Stimulated activated CD4-positive, alpha-beta T cell treated with anti-CD3 and anti-CD28 coated beads, Interleukin-1b, Interleukin-23, amount 100 ng/mL, for 1 hour (primary cell): ENCODE measurements at places on chromosomes 2 and 18.

DNA sequence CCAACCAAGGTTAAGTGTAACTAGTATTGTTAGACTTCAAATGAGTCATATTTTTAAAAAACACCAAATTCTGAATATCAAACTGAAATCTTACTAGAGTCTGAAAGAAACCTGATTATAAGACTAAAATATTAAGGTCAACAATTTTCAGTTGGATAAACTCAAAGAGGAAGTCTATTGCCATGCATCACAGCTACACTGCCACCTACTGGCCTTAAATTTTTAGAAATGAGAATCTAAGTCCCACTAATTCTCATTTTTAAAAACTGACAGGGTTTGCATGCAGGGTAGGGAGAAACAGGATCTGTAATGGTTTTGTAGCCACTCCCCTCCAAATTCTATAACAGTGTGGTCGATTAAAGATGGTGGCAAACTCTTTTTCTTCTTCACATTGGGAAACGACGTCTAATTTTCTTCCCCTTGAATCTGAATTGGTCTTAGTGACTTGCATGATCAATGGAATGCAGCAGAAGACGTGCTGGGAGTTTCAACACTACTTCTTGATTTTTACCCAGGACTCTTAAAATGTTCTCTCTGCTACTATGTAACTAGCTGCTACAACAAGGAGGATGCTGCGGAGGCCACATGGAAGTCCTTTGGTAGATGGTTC lies 176.1 kb upstream of the SESTD1 start:
- no peak for DNase-seq

DNA sequence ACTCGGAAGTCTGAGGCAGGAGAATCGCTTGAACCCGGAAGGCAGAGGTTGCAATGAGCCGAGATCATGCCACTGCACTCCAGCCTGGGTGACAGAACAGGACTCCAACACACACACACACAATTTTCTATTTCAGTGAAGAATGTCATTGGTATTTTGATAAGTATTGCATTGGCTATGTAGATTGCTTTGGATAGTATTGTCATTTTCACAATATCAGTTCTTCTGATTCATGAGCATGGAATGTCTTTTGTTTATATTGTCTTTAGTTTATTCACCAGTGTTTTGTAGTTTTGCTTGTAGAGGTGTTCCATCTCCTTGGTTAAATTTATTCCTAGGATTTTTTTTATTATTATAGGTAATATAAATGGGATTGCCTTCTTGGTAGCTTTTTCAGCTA lies 693.4 kb upstream of the SYT4 start:
- no peak for DNase-seq

- DNase-seq: no peak
Observed at GRCh38 chr2:171479154-171479814, 43.0 kb upstream of the CYBRD1 start.

- no peak for DNase-seq
Observed at GRCh38 chr2:71856773-71857525, 290.7 kb downstream of the CYP26B1 start.

DNA sequence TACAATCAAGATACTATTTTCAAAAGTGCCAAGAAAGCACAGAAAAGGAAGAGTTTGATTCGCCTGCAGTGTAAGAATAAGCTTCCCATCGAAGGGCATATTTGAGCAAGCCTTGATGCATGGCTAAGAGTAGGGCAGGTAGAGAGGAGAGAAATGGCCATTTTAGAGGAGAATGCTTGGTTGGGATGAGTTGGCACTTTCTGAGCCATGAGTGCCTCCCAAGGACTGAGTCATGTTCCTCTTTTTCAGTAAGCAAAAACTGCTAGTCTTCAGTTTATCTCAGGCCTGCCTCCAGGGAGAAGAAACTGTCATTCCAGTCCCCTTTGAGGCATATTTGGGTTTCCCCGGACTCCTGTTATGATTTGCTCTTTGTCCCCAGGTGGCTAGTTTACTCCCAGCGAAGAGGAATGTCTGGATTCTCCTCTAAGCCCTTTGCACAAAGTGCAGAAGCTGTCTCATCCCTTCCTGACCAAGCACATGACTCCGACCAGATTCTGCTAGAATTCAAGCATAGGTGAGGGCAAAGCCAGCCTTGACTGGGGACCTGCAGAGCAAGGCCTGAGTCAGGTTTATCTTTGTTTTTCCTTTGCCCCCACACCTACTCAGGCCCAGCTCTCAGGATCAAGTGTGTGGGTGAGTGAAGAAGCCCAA lies 115.2 kb downstream of the TTC32 start:
- no peak for DNase-seq

DNA sequence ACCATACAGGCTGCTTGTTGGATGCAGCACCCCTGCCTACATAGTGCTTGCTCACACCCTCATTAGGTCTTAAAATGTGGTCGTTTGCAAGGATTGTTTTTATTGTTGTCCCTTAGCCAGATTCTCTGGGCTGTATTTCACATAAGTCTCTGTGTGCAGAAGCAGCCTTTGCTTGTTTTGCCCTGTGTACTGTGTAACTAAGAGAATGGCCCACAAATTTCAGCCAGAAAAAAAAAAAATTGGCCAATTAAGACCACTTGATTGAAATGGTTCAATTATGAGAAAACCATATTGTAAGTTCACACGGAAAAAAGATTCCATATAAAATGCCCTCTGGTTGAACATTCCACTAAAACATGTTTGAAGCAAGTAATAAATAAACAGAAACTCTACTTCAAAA lies 377.1 kb upstream of the SOX11 start:
- DNase-seq: no peak

DNA sequence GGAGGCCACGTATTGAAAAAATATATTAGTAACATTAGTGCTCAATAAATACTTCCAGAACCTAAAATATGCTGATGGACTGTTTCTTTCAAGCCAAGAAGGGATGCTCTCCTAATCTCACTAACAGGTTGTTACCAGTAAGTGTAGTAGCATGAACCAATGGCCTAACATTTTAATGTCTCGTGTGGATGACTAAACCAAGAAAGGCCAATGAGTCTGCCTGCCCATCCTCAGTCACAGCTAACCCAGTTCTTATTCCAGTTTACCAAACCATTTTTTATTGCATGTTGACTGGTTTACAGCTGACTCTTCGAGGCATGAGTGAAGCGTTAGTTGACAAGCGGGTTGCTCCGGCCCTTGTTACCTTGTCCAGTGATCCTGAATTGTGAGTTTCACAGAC lies 45.1 kb upstream of the TNFRSF11A start:
- no peak for DNase-seq

GRCh38 chr2:232886632-232887031 lies 16.6 kb downstream of the SNORC start:
- DNase-seq: no peak

- no peak for DNase-seq
Observed at GRCh38 chr2:32136097-32136496, 29.6 kb upstream of the SLC30A6 start.

GRCh38 chr2:122236152-122236874 lies 480.9 kb downstream of the TSN start:
- DNase-seq: no peak

GRCh38 chr2:58574873-58575272 lies 333.7 kb upstream of the FANCL start:
- DNase-seq: no peak

DNA sequence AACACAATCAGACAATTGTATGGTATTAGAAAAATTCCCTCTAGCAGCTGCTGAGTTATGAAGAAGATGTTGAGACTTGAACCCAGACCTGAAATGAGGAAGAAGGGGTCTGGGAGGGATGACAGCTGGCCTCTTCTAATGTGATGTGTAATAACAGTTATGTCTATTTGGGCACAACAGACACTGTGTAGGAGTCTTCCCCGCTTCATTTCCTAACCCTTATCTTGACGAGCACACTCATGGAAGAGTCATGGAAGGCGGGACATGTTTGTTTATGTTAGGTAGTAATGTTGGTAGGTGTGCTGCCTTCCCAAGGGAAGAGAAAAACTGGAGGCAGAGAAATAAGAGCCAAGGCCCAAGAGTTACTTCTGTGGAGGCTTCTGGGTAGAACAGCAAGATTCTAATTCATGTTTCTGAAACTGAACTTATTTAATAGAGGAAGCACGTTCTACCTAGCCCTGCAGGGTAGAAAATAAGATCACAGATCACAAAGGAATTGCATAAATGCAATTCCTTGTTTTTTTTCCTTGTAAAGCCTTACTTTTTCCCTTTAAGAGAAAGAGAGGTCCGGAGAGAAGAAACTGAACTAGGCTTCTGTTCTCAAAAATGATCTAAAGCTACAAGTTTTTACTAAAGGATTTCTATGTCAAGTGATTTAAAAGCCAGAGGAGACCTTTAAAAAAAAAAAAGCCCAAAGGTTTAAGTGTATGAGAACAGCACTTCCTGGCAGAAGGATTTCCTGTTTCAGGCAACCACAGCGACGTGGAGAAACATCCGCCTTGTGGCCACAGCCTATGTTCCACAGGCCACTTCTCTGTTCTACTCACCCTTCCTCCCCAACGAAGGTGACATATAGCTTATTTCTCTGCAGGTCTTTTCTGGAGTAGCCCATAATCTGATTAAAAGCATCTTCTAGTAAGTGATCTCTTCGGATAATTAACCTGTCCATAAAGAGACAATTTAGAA lies 68.5 kb upstream of the STK17B start:
- no peak for DNase-seq

GRCh38 chr18:77100751-77101355 lies 31.7 kb downstream of the MBP start:
- DNase-seq: no peak

GRCh38 chr18:623761-624620 lies 27.2 kb downstream of the CLUL1 start:
- DNase-seq: peak; percentile 46

DNA sequence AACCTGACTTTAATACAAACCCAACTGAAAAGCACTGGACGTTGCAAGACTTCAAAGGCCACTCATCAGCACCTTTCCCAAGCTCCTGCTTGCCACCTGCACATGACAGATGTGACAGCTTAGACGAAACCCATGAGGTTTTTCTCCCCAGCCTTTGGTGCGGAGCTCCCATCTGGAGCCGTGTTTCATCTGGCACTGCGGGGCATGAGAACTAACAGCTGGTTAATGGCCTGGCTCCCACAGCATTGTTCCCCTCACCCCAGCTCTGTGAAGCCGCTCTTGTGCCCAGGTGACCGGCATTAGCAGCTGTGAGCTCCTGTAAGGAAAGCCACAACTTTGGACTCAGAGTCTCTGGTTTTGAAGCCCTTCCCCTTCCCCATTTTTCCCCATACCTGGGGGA lies 50.9 kb downstream of the GALR1 start:
- DNase-seq: no peak

GRCh38 chr2:30425326-30425725 lies 21.7 kb upstream of the LCLAT1 start:
- DNase-seq: no peak

DNA sequence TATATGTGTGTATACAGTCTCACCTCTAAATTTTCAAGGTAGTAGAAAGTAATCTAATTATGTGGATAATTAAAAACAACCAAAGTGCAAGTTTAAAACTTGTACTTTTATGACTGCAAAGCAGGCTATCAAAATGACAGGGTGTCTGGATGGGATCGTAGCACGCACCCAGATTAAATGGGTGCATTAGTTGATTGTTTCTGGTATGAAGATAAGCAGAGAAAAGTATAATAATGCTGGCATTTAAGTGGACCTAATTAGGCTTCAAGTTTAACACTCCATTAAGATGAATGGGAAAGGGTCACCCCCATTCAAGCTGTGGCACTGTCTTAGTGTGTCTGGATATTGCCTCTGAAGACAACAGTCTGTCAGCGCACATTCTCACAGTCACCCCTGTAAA lies 124.6 kb upstream of the ZEB2 start:
- DNase-seq: no peak

GRCh38 chr18:48167897-48168253 lies 237.4 kb upstream of the SMAD2 start:
- DNase-seq: no peak

GRCh38 chr2:236177967-236178889 lies 10.0 kb upstream of the GBX2 start:
- peak; percentile 18 for DNase-seq

DNA sequence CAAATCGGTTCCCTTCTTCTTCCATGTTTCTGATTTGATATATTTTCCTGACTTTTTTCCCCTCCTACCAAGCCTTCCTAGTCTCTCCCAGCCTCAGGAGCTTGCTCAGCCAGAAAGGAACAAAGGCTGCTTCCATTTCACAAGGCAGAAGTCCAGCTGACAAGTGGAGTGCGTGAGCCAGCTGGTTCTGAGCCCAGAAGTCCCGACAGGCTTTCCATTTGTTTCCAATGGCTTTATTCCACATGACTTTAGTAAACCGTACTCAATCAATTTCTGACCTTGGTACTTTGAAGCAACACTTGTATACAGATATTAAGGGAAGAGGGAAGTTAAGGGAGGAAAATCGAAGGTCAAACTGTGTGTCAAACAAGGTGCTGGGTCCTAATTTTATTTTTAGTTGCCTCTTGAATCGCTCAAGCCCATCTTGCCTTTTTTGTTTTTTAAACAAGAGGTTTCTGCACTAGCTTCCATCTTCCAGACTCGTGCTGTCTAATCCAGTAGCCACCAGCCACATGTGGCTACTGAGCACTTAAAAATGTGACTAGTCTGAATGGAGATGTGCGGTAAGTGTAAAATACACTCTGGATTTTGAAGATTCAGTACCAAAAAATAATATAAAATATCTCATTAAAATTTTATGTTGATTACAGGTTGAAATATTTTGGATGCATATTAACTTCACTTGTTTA lies 36.2 kb downstream of the WIPF1 start:
- DNase-seq: no peak

DNA sequence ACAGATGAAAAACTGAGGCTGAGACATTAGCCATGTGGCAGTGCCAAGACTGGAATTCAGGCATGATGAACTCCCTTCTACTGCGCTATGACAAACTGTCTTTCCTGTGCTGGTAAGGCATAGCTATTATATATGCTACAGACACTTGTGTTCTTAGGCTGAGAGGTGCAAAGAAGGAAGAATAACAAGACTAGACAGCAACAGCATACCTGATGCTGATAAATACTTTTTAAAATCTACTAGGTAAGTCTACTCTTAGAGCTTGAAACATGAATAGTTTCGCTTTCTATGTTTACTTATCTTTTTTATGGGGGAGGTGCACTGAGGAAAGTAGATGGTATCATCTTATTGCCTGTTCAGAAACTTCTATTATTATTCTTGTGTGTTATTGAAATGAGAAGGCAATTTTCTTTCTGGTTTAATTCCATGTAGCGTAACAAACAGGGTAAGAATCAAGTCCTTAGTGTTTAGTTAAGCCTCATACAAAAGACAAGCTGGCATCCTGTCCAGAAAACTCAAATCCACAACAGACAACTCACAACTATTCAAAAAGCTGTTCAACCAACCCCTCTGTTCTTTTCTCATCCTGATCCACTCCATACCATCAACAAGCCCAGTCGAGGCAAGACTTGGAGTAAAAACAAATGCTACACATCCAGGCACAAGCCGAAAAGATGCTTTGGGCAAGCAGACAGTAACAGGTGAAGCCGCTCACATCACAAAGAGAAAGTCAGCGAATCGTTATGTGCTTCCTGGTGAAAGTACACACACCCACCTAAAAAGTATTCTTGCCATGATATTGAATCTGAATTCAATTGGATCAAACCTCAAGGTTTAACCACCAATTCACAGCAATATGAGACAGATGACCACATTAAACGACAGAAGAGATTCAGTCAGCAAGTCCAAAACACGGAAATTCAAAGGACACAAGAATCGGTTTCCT lies 1.5 kb downstream of the TTC32 start:
- DNase-seq: no peak
